Gastroesophageal sphincter (tissue), 4 donors: ENCODE measurements at places on chromosomes 13 and 19. TPM values are rescaled to one million over a fixed set of nuclear protein-coding genes. Genes with fewer than 3 reads are reported as not detected.

The SLITRK1 gene
- total RNA-seq: not detected

The C5AR1 gene
- total RNA-seq: 1.4 TPM

The AMER2 gene
- total RNA-seq: 0.31 TPM

The CRX gene
- not detected for total RNA-seq

The SHANK1 gene
- total RNA-seq: 0.15 TPM

The CYP2F1 gene
- total RNA-seq: not detected

The ZSCAN4 gene
- total RNA-seq: not detected

The CGB3 gene
- not detected for total RNA-seq

The DIAPH3 gene
- 0.49 TPM for total RNA-seq

The CYP4F2 gene
- not detected for total RNA-seq

The ATP1A3 gene
- 2.6 TPM for total RNA-seq

The KIR2DL3 gene
- not detected for total RNA-seq

The FUT1 gene
- total RNA-seq: 3.1 TPM

The ZNF493 gene
- total RNA-seq: 9.2 TPM

The FUT3 gene
- 0.12 TPM for total RNA-seq

The ZNF730 gene
- not detected for total RNA-seq

The NTF4 gene
- 0.37 TPM for total RNA-seq

The MYH14 gene
- total RNA-seq: 3.5 TPM

The FAM83E gene
- 1.5 TPM for total RNA-seq

The ALDH16A1 gene
- total RNA-seq: 11.8 TPM

The RNF17 gene
- not detected for total RNA-seq

The C19orf73 gene
- 1.8 TPM for total RNA-seq

The UBE2L5 gene
- total RNA-seq: 0.31 TPM

The LGALS16 gene
- not detected for total RNA-seq

The OLFM2 gene
- total RNA-seq: 8.5 TPM

The CLEC4G gene
- 6.8 TPM for total RNA-seq

The KLK4 gene
- not detected for total RNA-seq

The KL gene
- 6.6 TPM for total RNA-seq

The PABPC3 gene
- not detected for total RNA-seq

The ZNF439 gene
- total RNA-seq: 6.5 TPM

The TNNI3 gene
- total RNA-seq: not detected

The FXYD3 gene
- 38.8 TPM for total RNA-seq

The DGKH gene
- total RNA-seq: 20.1 TPM

The LGI4 gene
- total RNA-seq: 31.8 TPM

The PSG6 gene
- total RNA-seq: not detected

The VN1R4 gene
- not detected for total RNA-seq

The ADGRE2 gene
- total RNA-seq: 1.0 TPM

The ARMC6 gene
- total RNA-seq: 24.0 TPM

The TGFBR3L gene
- 4.5 TPM for total RNA-seq

The PRSS57 gene
- not detected for total RNA-seq

The WASF3 gene
- 18.8 TPM for total RNA-seq

The NLRP5 gene
- not detected for total RNA-seq

The OR2Z1 gene
- total RNA-seq: not detected

The CLIP3 gene
- total RNA-seq: 66.2 TPM

The IGSF23 gene
- total RNA-seq: not detected

The PRR19 gene
- 0.93 TPM for total RNA-seq

The LRG1 gene
- 8.5 TPM for total RNA-seq

The ZNF284 gene
- 2.4 TPM for total RNA-seq

The TMEM147 gene
- total RNA-seq: 82.6 TPM

The CEBPA gene
- total RNA-seq: 9.4 TPM

The CACNA1A gene
- 0.54 TPM for total RNA-seq

The CEACAM16 gene
- total RNA-seq: not detected
